ENCODE measurements at places on chromosomes 1 and 21.

DNA sequence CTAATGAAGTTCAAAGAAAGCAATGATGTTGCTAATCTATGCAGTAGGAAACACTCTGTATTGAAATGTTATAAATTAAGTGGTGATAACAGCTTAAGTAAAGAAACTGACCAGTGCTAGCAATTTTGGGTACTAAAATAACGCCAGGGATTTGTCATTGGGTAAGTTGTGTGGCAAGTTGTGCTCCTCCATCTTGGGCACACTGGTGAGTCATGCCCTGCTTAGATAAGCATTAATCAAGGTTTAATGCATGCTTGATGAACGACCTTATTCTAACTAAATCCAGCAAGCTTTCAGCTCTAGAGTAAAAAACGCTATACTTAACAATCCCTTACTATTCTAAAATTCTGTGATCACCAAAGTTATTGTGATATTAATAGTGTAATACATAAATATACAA is 25.2 kb downstream of the VAMP4 start:
- DNase-seq, result no peak

GRCh38 chr21:16117851-16118590 is 388.2 kb downstream of the USP25 start:
- DNase-seq, result no peak

GRCh38 chr1:74812180-74812541 is 79.2 kb downstream of the TYW3 start:
- DNase-seq, result no peak

DNA sequence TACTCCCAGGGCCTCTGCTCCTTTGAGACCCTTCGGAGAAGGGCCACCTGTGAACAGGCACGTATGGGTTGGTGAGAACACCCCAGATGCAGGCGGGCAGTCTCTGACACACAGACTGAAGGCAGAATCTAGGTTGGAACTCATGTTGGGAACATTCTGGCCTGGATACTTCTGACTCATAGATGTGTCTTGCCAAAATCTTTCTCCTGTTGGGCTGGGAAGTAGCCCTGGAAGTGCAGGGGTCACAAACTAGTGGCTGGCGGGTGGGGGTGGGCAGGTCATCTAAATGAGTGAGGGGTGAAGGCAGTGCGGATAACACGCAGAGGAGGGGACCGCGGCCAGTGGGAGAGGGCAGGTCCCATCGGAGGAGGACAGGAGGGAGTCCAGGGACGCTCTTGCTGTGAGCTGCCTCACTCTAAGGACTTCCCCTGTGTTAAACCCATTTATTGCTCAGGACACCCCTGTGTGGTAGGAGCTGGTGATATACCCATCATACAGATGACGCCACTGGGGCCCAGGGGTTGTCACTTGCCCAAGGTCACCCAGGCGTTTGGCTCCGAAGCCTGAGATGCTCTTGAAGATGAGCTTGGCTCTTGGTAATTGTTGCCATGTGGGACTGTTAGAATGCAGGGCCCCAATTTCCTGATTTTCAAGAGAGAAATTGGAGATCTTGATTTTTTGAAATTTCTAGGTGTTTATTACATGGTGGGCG is 181.0 kb downstream of the PTPRU start:
- DNase-seq, result peak; percentile 18

Data from left lobe of liver (tissue), 2 donors.